ENCODE measurements at places on chromosomes 3 and 15.

DNA sequence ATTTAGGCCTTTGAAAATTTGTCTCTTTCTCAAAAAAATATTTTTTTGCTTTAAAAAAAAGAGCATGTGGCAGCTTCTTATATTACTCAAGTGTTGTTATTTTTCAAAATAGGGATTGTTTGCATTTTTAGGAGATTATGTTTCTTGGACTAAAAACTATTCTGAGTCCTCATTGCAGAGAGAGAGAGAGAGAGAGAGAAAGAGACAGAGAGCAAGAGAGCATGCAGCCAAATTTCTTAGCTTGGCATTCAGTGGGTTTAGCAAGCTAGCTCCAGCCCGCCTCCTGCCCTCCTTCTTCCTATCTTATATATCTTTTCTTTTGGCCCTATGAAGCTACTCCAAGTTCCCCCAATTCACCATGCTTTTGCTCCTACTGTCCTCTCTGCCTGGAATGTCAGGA lies 55.7 kb downstream of the CEMIP start:
- no peak for DNase-seq

- DNase-seq, result no peak
Measured at GRCh38 chr3:44069276-44069675, 172.4 kb upstream of the TOPAZ1 start.

DNA sequence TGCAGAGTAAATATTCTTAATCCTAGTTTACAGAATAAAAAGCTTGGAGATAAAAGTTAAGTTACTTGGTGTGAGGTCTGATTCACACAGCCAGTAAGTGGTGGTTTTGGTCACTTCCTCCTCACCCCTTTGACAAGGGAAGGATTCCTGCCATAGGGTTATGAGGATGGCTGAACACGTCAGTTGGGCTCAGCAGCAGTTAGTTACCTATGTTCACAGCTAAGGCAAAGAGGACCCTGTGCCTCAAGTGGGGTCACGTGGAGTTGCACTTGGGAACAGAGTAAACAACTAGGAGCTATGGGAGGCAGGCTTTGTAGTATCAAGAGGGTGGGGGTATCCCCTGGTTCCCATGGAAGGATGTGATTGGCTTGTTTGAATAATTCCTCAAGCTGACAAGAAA lies 232.2 kb downstream of the UBE2E2 start:
- no peak for DNase-seq

DNA sequence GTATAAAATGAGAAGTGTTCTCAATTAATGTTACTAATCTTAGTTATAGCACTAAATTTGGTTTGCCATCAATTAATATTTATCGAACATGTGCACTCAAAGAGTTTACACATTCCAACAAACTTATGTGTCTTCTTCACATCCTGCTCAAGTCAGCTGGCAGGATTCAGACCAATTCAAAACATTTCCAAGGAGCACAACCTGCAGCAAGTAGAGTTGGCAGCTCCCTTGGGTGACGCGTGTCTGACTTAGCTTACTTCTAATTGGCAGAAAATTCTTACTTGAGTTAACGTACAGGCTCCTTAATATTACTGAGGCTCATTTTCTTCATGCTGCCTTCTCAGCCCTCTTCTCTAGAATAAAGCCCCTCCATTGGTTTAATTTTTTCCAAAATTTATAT lies 110.4 kb upstream of the PFN2 start:
- DNase-seq, result no peak

- no peak for DNase-seq
Measured at GRCh38 chr3:24123596-24123995, 178.5 kb downstream of the NR1D2 start.

- DNase-seq, result no peak
Measured at GRCh38 chr3:189353318-189353965, 181.7 kb downstream of the TPRG1 start.

Data from NCI-H1436 treated with DMSO at 0.1 percent for 48 hours (cell line).